Activated naive CD4-positive, alpha-beta T cell treated with anti-CD3 and anti-CD28 coated beads, Interleukin-2, amount 50 U/mL, for 16 hours (primary cell): ENCODE measurements at places on chromosomes 16 and 17.

GRCh38 chr16:76176153-76176552, 101.0 kb upstream of the CNTNAP4 start:
- no peak for DNase-seq

DNA sequence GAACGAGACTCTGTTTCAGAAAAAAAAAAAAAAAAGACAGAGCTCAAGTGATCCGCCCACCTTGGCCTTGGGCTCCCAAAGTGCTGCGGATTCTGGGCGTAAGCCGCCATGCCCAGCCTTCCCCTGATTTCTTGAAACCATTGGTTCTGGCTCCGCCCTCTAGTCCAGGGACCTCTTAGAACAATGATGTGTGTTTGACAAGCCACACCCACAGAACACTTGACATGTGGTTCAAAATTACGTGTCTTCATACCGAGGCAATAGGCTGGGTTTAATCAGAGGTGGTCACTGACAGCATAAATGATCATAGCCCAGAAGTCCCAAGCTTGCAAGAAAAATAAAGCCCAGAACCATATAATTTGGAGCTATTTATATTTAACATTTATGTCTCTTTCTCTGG, 23.0 kb downstream of the KNOP1 start:
- no peak for DNase-seq

- no peak for DNase-seq
Measured at GRCh38 chr17:78510141-78511075, 66.8 kb downstream of the DNAH17 start.

DNA sequence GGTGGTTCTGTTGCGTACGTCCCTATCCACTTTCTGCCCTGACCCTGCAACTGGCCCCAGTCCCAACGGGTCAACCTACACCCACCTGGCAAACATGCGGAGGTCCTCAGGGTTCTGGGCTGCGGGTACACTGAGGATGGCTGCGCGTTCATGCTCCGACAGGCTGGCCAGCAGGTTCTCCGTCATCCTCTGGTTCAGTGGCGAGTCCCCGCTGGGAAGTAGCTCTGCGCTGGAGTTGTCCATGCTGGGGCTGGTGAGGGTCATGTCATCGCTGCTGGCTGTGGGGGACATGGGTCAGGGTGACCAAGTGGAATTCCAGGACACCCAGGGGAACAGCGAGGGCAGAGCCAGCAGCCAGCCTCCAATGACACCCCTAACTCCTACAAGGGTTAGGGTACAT, 10.6 kb downstream of the MPG start:
- DNase-seq: no peak

DNA sequence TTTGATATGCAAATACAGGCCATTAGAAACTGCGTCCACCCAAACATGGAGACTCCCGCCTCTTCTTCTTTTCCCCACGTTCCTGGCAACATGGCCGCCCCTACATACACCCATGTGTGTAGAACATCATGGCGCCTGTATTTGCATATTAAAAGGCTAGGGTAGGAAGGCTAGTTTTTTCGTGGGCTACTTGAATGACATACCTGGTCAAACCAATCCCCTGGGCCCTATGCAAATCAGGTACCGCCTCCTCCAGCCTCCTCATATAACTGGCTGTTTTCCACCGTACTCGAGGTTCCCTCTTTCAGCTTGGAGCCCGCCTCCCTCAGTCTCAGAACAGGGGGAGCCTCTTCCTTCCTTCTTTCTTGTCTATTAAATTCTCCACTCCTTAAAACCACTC, 840 bp upstream of the CD300LB start:
- DNase-seq: no peak

DNA sequence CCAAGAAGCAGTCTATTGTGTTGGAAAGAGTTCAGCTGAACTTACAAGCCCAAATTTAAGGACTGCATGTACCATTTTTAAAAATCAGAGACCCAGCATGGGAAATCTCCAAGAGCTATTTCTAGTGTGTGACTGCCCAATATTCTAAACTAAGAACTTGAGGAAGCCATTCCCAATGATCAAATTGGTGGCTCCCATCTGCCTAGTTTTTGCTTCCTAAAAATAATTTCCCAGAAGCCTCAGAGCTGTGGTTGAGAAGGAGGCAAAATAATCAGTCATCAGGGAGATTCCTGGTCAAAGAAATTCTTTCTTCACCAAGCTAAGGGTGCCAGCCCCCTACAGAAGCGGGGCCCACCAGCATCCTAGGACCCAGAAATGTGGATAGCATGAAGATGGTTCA, 176.1 kb upstream of the CDH5 start:
- no peak for DNase-seq
